ENCODE measurements at places on chromosomes 16 and 17. TPM values are rescaled to one million over a fixed set of nuclear protein-coding genes. Genes with fewer than 3 reads are reported as not detected.

GRCh38 chr16:2874032-2874911 is 8.7 kb upstream of the FLYWCH2 start:
- no peaks in the 10 kb centered on the region for H3K36me3 ChIP-seq
- no peak for DNase-seq
- H3K4me3 ChIP-seq: no peak overlapping the region
- no peaks in the 10 kb centered on the region for H3K27me3 ChIP-seq

DNA sequence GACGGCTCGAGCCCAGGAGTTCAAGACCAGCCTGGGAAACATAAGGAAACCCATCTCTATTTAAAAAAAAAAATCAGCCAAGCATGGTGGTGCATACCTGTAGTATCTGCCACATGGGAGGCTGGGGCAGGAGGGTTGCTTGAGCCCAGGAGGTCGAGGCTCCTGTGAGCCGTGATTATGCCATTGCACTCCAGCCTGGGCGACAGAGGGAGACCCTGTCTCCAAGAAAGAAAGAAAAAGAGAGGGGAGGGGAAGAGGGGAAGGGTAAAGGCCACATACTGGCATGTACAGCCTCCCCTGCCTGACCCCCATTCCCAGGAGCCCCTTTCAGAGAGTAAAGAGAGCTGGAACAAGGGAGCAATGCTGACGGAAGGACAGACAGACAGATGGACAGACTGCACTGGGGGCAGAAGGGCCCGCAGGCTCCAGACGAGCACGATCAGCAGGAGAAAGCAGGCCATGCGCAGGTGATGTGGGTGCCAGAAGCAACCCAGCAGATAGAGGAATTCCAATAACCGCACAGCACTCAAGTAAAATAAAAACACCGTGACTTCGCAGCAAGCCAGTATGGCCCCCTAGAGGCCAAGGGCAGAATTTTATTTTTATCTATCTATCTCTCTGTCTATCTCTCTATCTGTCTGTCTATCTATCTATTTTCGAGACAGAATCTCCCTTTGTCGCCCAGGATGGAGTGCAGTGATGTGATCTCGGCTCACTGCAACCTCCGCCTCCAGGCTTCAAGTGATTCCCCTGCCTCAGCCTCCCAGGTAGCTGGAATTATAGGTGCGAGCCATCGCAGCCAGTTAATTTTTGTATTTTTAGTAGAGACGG is 27.1 kb upstream of the SNN start:
- H3K4me1 ChIP-seq: peaks cover 14% of the 10 kb centered on the region
- H3K27me3 ChIP-seq: no peaks in the 10 kb centered on the region
- peak; percentile 67 for DNase-seq
- H3K27ac ChIP-seq: no peak overlapping the region
- no peaks in the 10 kb centered on the region for H3K36me3 ChIP-seq

DNA sequence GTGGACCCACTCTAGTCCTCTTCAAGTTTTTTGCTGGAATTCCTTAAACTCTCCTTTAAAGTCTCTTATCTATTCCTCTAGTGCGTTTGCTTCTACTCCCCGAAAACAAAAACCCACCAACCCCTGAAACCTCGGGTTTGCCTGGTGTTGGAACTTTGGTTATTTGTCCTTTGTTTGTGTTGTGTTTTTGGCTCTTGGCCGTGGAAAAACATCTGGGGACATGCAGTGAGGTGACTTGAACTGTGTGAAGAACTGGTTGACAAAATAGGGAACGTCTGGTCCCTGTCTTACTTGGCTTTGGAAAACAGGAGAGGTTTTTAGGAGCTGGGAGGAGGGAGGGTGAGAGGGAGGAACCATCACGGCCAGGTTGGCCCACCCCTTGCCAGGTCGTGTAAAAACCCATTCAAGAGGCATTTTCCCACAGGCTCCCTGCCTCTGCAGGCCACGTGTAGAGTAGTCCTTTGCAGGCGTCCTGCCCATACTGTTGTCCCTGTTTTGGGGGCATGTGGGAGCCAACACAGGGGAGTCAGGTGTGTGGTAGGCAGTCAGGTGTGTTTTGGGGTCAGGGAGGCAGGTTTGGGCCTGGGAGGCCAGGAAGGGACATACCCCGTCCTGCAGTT is 169.3 kb downstream of the RAB11FIP4 start:
- H3K27me3 ChIP-seq: no peaks in the 10 kb centered on the region
- no peak for DNase-seq
- H3K27ac ChIP-seq: no peak overlapping the region
- H3K4me3 ChIP-seq: no peak overlapping the region

The CPNE7 gene
- total RNA-seq: 4.0 TPM

The DNAJA2 gene
- total RNA-seq: 79.5 TPM

DNA sequence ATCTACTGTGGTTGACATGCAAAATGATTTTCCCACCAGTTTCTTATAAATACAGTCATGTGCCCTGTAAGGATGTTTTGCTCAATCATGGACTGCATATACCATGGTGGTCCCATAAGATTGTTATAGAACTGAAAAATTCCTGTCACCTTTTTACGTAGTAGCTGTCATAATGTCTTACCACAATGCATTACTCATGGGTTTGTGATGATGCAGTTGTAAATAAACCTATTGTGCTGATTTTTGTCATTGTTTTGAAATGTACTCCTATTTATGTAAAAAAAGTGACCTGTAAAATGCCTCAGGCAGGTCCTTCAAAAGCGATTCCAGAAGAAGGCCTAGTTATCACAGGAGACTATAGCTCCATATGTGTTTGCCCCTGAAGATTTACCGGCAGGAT is 695.4 kb upstream of the KIF2B start:
- no peaks in the 10 kb centered on the region for H3K36me3 ChIP-seq
- DNase-seq: no peak
- H3K4me1 ChIP-seq: no peaks in the 10 kb centered on the region

The SOX8 gene
- 3.1 TPM for total RNA-seq

- H3K4me1 ChIP-seq: peaks cover 77% of the 10 kb centered on the region
- no peak for DNase-seq
- no peak overlapping the region for H3K27ac ChIP-seq
- no peaks in the 10 kb centered on the region for H3K36me3 ChIP-seq
- H3K27me3 ChIP-seq: no peaks in the 10 kb centered on the region
These were observed 137.5 kb downstream of the CCDC182 start for GRCh38 chr17:57607553-57608120.

DNA sequence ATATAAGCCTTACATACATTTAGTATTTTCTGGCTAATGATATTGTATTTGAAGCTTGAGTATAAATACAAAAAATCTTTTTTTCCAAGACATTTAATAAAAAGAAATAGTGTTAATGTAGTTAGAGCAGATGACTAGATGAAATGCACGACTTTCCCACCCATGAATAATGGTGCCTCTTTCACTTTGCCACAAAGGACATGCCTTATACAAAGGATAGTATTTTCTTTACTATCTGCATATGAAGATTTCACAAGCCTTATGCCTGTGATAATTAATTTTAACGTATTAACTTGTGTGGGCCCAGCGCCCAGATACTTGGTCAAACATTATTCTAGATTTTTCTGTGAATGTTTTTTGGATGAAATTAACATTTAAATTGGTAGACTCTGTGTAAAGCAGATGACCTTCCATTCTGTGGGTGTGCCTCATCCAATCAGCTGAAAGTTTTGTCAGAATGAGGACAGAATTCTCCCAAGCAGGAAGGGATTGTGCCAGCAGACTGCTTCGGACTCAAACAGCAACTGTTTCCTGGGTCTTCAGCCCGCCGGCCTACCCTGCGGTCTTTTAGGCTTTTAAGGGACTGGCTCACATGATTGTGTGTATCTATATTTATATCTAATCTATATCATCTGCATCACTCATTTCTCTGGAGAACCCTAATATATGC is 115.4 kb downstream of the USP22 start:
- no peaks in the 10 kb centered on the region for H3K27me3 ChIP-seq
- H3K36me3 ChIP-seq: no peaks in the 10 kb centered on the region
- no peak for DNase-seq

The PAM16 gene
- 38.6 TPM for total RNA-seq

GRCh38 chr17:44970136-44970741 is 2.1 kb upstream of the C1QL1 start:
- no peak overlapping the region for H3K4me3 ChIP-seq
- H3K27ac ChIP-seq: no peak overlapping the region
- H3K27me3 ChIP-seq: peaks cover 36% of the 10 kb centered on the region
- no peaks in the 10 kb centered on the region for H3K36me3 ChIP-seq
- peak; percentile 49 for DNase-seq
- peaks cover 28% of the 10 kb centered on the region for H3K4me1 ChIP-seq

The BRICD5 gene
- 33.4 TPM for total RNA-seq

DNA sequence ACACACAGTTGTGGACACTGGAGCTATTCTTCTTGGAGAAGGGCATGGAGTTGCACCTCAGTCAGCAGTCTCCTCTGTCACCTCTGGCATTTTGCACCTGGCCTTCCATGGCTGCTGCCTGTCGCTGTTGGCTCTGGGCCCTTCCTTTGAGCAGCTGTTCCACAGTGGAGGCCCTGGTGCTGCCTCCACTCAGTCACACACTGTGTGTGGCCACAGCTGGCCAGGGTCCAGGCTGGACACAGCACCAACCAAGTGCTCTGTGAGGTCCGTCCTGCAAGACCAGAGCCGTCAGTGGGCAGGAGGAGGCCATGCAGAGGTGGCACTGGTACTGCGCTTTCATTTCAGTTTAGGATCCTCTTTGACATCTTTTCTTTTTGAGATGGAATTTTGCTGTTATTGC is 21.6 kb upstream of the MED9 start:
- no peak overlapping the region for H3K27ac ChIP-seq
- H3K36me3 ChIP-seq: no peaks in the 10 kb centered on the region
- H3K27me3 ChIP-seq: no peaks in the 10 kb centered on the region
- no peak for DNase-seq

GRCh38 chr17:51029568-51030463 is 90.9 kb downstream of the SPAG9 start:
- peaks cover 27% of the 10 kb centered on the region for H3K4me1 ChIP-seq
- no peaks in the 10 kb centered on the region for H3K27me3 ChIP-seq
- no peak for DNase-seq
- no peak overlapping the region for H3K4me3 ChIP-seq
- H3K27ac ChIP-seq: peak overlapping the region; percentile 57

The SLC47A1 gene
- total RNA-seq: not detected

- H3K4me1 ChIP-seq: no peaks in the 10 kb centered on the region
- H3K27me3 ChIP-seq: no peaks in the 10 kb centered on the region
- H3K27ac ChIP-seq: no peak overlapping the region
- no peak for DNase-seq
These were observed 70.2 kb downstream of the PARN start for GRCh38 chr16:14559809-14560241.

DNA sequence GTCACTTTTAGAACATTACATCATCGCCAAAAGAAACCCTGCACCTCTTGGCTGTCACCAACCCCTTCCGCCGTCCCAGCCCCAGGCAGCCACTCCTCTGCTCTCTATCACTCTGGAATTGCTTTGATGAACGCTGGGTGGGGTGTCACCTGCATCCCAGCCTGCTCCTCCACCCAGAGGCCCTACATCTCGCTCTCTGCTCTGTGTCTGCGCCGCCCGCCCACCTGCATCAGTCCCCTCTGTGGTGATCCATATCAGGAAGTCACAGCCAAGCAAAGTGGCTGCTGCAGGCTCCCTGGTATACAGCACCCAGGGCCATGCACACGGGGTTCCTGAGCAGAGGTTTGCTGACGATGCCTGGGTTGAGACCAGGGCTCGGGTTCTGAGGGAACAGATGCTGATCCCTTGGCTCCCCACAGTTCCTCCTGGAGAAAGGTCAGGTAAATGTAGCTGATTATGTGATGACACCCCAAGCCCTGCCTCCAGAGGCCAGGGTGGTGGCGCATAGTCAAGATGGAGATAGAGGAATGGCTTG is 30.8 kb downstream of the MPRIP start:
- peaks cover 8% of the 10 kb centered on the region for H3K36me3 ChIP-seq
- no peaks in the 10 kb centered on the region for H3K27me3 ChIP-seq

The LPO gene
- total RNA-seq: not detected

DNA sequence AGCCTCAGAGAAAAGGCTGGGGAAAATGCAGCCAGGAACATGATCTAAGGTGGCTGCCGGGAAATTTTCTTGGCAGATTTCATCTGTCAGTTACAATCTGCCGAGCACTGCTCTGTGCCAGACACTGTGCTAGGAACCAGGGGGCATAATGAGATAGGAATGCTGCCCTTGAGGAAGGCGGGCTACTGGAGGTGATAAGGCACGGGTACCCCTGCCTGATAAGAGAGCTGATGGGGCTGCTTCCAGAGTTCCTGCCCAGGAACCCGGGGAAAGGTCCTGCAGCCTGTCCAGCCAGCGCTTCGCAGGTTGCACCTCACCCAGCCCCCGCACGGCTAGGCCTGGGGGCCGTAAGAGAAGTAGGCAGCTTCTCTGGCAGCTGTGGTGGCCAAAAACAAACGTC is 3.1 kb downstream of the SCNN1G start:
- H3K27ac ChIP-seq: no peak overlapping the region
- no peak for DNase-seq
- no peak overlapping the region for H3K4me3 ChIP-seq
- H3K27me3 ChIP-seq: peaks cover 9% of the 10 kb centered on the region
- peaks cover 14% of the 10 kb centered on the region for H3K4me1 ChIP-seq

- H3K36me3 ChIP-seq: no peaks in the 10 kb centered on the region
- H3K4me3 ChIP-seq: no peak overlapping the region
- peaks cover 79% of the 10 kb centered on the region for H3K4me1 ChIP-seq
- peak overlapping the region; percentile 48 for H3K27ac ChIP-seq
These were observed 202.4 kb downstream of the SEC14L1 start for GRCh38 chr17:77343031-77343800.

All from CD4-positive, alpha-beta memory T cell (primary cell).